NCI-H460 (cell line): ENCODE measurements at places on chromosomes 2 and 18. TPM values are rescaled to one million over a fixed set of nuclear protein-coding genes. Genes with fewer than 3 reads are reported as not detected.

The FEV gene
- total RNA-seq: not detected in 2 replicates

The TEKT4 gene
- not detected in 2 replicates for total RNA-seq

The STON1 gene
- 1.0 and 1.2 TPM in 2 replicates for total RNA-seq

The LIMS2 gene
- not detected in 2 replicates for total RNA-seq

The UGT1A8 gene
- not detected in 2 replicates for total RNA-seq

The TFCP2L1 gene
- 0.02 and 0.09 TPM in 2 replicates for total RNA-seq

DNA sequence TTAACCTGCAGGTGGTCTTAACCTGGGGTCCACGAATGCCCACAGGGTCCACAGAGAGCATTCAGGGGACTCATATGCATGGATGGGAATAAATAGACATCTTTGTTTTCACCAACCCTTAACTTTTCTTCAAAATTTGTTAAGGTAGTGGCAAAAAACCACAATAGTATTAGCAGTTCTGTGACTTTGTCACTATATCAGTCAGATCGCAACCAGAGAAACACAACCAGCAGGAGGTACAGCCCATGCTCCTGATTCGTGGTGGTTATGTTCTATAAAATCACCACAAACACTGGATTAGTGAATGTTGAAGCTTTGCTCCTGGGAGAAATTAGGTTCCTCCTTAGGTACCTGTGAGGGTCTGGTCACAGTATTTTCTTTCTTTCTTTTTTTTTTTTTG lies 31.6 kb downstream of the B3GNT7 start:
- DNase-seq: no peak

GRCh38 chr2:129262934-129263333 lies 716.5 kb upstream of the RAB6C start:
- DNase-seq: no peak

- DNase-seq: no peak
These were observed 98.5 kb upstream of the HAAO start for GRCh38 chr2:42890791-42891355.

DNA sequence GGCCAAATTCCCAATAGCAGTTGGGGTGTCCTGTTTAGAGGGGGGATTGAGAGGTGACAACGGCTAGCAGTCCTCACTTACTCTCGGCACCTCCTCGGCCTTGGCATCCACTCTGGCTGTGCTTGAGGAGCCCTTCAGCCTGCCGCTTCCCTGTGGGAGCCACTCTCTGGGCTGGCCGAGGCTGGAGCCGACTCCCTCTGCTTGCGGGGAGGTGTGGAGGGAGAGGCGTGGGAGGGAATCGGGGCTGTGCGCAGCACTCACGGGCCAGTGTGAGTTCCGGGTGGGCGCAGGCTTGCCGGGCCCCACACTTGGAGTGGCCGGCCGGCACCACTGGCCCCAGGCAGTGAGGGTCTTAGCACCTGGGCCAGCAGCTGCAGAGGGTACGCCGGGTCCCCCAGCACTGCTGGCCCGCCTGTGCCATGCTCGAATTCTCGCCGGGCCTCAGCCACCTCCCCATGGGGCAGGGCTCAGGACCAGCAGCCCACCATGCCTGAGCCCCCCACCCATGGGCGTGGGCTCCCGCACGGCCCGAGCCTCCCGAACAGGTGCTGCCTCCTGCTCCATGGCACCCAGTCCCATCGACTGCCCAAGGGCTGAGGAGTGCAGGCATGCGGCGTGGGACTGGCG lies 705.9 kb upstream of the ZNF804A start:
- DNase-seq: no peak

- no peak for DNase-seq
These were observed 375.5 kb downstream of the ZNF521 start for GRCh38 chr18:24976502-24976901.

DNA sequence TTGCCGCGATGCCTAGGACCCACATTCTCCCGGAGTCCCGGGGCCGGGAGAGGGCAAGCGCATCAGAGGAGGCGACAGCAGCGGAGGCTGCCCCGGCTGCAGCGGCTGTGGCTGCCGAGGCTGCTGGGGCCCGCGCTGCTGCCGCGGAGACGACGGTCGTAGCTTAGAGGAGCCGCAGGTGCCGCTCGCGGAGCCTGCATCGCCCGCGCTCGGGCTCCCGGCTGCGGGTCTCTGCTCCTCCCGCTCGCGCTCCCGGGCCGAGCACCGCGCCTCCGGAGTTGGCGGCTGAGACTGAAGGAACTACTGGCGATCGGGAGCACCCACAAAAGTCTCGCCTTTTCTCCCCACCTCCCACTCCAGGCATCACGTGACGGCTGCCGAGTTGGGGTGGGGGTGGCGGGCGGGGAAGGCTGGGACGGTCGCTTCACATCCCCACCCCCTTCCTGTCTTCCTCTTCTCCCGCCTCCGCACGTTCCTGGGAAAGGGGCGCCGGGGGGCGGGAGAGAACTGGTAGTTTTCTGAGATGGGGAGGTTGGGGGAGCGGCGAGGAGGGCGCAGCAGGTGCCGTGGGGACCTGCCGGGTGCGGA lies at the start of gene LYPD1:
Gene LYPD1, minus strand, starts transcription at position 298 of the 588 bp plus-strand sequence. Its CDS starts 273 bp downstream, at position 25.
- DNase-seq: peak; percentile 21

- DNase-seq: no peak
These were observed 76.9 kb downstream of the WDSUB1 start for GRCh38 chr2:159209341-159210306.

DNA sequence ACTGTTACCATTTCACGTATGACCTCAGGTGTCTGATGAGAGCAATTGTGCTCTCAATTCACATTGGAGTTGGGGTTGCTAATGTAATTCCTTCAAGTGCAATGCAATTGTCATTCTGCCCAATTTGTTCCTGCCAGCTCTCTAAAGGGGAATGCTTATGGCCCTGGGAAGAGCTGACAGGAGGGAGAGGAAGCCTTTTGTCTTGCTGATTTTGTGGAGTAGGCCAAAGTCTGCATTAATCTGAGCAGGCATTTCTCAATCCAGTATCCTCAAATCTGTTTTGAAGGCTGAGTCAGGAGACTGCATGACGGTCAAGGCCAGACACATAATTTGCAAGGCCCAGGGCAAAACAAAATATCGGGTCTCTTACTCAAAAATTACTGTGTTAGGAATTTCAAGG lies 326.4 kb upstream of the SPHKAP start:
- DNase-seq: no peak

DNA sequence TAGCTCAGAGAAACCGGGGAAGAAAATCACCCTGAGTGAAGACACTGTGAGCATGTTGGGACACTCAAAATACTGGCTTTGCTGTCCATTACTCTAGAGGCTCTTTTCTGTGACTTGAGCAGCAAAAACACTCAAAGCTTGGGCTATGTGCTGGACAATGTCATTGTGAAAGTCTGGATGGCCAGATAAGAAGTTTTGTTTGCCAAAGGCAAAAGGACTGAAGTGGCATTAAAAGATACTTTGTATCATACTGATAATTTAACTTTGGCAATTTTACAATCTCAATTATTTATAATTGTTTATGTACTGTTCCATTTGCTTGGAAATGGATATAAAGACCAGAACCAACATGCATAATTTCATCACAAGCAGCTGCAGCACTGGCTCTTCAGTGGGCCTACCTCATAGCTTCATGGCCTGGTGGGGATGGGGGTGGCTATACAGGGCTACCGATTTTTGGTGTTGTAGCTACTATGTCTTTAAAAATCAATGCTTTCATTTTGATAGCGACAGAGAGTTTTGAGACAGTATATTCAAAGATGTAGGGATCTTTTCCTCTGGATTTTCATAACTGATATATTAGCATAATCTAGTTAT lies 51.1 kb downstream of the RBKS start:
- no peak for DNase-seq

- no peak for DNase-seq
These were observed 79.0 kb downstream of the LBH start for GRCh38 chr2:30310371-30310770.

GRCh38 chr2:152500772-152501171 lies 165.8 kb downstream of the FMNL2 start:
- DNase-seq: no peak

DNA sequence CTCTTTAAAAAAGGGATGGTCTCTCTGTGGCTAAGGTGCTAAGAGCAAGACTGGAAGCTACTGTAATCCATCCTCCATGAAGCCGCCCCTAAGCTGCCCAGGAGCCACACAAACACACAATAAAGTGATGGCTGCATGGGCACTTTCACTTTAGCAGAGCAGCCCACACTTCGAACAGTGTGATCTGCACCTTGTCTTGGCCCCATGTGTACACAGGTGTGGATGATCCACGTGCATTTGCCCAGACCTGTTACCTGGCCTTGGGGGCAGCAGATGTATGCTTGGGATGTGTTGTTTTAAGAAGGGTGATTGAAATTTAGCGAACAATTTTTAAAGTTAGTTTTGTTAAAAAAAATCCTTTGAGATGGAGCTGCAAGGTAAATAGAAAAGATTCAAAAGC lies 39.9 kb downstream of the TMEM178A start:
- DNase-seq: no peak
